ENCODE measurements at places on chromosomes 16 and 17. TPM values are rescaled to one million over a fixed set of nuclear protein-coding genes. Genes with fewer than 3 reads are reported as not detected.

- DNase-seq = peak; percentile 75
Observed at GRCh38 chr16:85262558-85263238, 150.4 kb upstream of the CIBAR2 start.

Gene EXOC3L1
- 15.6 TPM for total RNA-seq

DNA sequence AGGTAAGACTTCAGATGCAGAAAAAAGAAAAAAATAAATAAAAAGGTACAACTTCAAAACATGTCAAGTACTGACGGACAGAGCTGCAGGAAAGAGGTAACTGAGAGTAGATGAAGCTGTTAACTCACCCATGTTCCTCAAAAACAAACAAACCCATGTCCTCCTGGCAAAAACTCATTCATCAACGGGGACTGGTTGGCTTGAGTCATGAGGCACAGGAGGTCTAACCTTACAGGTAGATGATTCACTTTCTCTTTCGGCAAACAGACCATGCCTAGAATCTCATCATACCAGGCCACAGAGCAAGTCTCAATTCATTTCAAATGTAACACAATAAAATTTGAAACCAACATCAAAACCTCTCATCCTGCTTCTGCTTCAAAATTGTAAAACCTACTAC is 12.3 kb upstream of the FASN start:
- DNase-seq = no peak

DNA sequence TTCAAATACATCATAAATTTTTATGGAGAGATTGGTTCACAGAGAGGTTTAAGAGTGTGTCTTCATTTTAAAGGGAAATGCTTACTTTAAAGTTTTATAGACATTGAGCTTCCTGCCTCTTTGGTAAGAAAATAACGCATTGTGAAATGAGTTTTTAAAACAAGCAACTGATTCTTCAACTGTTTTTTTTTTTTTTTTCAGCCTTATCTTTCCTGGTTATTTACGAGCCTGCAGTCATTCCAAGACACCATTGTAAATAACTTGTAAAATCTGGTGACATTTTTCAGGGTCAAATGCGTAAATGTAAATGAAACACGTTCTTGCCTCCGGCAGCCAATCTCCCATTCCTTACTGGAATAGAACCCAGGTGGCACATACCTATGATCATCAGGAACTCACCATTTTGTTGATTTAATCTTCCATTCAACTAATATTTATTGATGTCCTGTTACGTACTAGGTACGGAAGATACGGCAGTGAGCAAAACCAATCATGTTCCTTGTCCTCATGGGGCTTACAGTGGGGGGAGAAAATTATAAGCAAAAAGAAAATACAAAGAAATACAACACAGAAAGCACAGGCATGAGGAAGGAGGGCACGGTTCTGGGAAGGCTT is 33.2 kb upstream of the CDYL2 start:
- no peak for DNase-seq

DNA sequence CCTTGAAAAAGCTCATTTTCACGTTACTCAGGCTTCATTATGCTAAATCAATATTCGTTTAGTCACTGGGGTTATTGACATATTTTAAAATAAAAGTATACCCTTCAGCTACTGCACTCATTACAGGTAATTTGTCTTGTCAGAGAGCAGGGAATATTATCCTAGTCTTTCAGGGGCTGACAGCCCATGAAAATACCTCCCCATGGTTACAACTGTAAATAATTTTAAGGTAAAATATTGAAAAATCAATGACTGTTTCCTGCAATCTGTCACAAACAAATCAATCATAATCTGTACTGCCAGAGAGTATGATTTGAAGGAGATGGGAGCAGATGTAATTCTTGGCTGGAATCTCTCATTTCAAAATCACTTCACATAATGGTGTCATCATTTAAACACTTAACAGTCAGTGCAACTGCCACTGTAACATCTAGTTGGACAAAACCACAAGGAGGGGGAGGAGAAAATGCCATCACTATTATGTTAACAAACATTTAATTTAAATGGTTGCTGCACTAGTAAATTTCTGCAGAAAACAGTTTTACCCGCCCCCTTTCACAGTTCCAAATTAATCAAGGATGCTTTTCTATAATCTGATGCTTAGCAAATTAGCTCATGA is 9.3 kb upstream of the IRX5 start:
- no peak for DNase-seq

DNA sequence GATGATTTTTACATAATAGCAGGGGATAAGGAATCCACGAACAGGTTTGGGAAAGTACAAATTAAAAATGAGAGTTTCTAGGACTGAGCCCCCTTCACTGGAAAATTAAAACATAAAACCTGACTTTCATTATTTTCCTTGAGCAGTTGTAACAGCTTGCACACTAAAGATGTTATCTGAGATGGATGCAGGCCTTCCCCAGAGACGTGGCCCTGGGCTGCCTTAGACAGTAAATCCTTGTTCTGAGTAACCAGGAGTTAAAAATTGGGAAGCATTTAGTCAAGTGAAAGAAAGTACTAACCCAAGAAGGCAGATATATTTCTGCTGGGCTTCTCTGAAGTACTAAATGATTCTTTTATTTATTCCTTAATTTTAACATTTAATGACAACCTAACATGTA is 432.2 kb upstream of the KIF2B start:
- no peak for DNase-seq

- no peak for DNase-seq
Observed at GRCh38 chr16:12907670-12908233, 6.4 kb downstream of the SHISA9 start.
